Left renal cortex interstitium (tissue), 4 donors: ENCODE measurements at places on chromosomes 2 and 18.

GRCh38 chr2:37890893-37891495 is 34.1 kb upstream of the RMDN2 start:
- peak; percentile 53 for DNase-seq

DNA sequence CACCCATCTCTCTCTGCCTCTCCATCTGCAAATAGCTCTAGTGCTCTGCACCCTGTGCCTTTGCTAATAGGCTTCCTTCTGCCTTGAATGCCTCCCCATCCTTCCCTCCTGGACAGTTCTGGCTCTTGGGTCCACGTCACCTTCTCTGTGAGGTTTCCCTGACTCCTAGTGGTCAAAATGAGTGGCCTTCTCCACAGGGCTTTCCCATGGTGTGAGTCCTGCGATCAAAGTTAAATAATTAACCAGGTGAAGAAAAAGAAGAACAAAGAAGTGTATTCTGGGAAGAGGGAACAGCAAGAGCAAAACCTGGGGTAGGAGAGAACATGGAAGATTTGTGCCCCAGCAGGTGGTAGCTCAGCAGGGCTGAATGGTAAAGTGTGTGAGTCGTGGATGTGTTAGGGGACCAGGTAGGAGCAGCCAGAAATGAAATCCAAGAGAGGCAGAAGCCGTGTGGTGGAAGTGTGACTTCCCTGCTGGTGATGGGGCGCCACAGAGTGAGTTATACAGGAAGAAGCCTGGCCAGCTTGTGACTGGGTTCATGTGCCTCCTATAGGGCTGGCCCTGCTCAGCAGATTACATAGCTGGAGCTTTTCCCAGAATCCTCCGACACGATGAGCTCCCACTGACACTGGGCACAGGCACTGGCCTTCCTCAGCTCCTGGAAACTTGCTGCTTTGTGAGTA is 93.8 kb upstream of the LDAH start:
- DNase-seq = no peak

DNA sequence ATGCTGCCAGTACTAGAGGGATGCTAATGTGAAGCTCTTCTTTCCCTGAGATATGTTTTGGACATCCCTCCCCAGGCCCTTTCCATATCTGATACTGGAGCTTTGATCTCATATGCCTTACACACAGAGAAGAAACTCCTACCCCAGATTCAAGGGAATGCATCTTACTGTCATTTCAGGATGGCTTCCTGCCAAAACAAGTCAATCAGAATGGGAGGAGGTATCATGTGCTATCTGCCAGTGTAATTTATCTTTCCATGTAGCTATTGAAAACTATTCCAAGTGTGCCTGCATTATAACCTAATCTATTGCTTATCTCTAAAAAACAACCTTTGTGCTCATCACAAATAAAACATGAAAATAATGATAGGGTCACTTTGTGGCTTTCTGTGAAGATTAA is 269.9 kb upstream of the SETBP1 start:
- no peak for DNase-seq

DNA sequence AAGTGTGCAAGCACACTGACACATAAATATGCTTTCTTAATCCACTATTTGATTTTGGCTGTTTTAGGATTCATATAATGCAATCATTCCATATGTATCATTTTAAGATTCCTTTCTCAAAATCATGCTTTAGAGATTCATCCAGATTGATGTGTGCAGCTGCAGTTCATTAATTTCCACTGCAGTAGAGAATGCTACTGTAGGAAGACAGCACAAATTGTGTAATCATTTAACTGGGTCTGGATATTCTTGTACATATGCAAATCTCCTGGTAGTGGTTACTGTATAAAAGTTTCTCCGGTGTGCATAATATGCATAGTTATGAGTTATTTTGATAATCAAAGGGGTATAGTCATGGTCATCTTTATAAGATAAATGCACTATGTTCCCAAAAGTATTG is 502.5 kb upstream of the ACVR2A start:
- DNase-seq = no peak

DNA sequence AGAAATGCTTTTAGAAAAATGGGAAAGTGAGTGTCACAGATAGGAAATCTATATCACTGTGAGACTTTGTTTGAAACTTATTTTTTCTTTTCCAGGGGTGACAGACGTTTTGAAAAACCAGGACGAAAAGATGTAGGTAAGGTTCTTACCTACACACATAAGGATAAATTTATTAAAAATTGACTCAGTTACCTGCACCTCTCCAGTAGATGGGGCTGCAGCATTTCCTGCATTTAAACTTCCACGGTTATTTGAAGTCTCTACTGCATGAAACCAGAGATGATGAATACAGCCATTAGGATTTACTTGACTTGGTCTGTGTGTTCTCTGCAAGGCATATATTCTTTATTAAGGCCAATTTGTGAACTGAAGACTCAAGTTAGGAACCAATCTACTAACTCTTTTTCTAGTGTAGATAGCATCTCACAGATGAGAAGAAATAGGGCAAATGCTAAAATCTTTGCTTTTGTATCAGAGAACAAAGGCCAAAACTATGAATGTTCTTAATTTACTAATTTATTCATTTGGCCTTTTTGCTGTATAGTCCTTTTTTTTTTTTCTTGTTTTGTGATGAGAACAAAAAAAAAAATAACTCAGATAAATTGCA is 15.0 kb downstream of the KCNJ13 start:
- DNase-seq = peak; percentile 29

DNA sequence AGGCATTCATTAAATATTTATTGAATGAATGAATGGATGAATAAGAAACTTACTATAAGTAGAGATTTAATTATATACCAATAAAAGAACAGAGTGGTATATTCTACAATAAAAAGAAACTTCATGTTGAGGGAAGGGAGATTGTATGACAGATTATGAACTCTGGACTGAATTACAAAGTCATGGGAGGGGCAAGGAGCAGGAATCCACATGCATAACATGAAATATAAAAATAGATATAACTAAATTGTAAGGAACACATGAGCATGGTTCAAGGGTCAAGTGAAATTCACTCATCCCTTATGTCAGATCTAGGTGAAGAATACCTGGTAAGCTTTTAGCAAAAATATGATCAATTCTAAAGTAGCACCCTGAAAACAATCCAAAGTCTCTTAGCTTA is 27.1 kb upstream of the TLK1 start:
- no peak for DNase-seq

GRCh38 chr2:164186591-164186990 is 434.7 kb downstream of the GRB14 start:
- DNase-seq = no peak
